NCI-H1048 (cell line): ENCODE measurements at places on chromosomes 7 and 10.

DNA sequence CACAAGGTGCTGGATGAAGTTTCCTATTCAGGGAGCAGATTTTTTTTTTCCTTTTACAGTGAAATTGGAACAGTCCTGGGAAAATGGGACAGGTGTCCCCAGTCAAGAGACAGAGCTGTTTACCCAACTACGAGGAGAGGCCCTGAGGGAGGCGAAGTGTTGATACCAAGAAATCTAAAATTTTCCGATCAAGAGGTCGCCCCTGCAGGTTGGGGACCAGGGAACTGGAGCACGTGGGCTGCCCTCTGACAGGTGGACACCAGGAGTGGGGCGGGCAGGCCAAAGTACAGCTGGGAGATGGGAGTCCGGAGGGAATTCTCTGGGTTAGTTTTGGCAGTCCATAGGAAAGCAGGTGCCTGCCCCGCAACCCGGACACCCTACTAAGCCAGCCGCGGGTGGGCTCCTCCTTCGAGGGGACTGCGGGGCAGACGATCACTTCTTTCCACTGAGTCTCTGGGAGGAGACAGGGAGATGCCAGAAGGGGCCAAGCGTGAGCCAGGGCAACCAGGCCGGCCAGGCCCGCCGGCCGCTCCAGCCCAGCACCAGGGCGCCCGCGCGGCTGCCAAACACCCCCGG, 965 bp upstream of the CAMK1D start:
- DNase-seq: no peak

- no peak for DNase-seq
Observed at GRCh38 chr7:98348726-98349474, 52.0 kb downstream of the BAIAP2L1 start.

DNA sequence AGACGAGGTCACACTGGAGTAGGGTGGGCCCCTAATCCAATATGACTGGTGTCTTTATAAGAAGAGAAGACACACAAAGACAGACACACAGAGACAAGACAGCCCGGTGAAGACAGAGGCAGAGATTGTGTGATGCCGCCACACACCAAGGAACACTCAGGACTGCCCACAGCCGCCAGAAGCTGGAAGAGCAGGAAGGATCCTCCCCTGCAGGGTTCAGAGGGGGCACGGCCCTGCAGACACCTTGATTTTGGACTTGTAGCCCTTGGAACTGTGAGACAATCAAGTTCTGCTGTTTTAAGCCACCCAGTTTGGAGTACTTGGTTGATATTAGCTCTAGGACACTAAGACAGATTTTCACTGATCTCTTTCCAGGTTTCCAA, 72.1 kb upstream of the NANOS1 start:
- no peak for DNase-seq

DNA sequence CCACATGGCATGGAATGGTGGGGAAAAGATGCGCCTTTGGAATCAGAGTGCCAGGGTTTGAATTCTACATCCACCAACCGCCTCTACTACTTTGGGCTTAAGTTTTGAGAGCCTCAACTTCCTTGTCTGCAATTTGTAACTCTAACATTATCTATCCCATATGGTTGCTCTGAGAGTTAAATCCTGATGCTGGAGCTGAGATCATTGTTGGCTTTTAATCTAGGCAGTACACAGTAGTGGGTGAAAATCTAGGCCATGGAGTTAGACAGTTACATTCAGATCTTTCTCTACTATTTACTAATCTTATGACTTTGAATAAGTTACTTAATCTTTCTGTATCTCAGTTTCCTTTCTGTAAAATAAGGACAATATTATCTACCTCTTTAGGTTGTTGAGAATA, 149.7 kb upstream of the AOAH start:
- no peak for DNase-seq

- no peak for DNase-seq
Observed at GRCh38 chr7:87445897-87446296, 29.6 kb downstream of the ABCB4 start.

DNA sequence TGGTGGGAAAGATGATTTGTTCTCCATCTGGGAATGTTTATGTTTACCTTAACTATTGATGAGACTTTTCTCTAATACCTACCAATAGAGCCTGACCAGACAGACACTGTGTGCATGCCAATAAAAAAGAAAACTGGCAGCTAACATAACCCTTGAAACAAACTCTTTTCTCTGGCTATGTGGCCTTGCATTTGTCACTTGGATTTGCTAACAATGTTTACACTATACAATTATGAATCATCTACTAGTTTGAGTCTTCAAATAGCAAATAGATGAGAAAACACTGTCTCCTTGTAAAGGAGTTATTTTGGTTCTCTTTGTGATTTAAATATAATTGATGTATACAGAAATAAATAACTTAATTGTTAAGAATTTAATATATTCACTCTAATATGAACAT, 273.1 kb downstream of the SEMA3D start:
- no peak for DNase-seq

- no peak for DNase-seq
Observed at GRCh38 chr7:41103331-41103730, 599.6 kb downstream of the INHBA start.

DNA sequence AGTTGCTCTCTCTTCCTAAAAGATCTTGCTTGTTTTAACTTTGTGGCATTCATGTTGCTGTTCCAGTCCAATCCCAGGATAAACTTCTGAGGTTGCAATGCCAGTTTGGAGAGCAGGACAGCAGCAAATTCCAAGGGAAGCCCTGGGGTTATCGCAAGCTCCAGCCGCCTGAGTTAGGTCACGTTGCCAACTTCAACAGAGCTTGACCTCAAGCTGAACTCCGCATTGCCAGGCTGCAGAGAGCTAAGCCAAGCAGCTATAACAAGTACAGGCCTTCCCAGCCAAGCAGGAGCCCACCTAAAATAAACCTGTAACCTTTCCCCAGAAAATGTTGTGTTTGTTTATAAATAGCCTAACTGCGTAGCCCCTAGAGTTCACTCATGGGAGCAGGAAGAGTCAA, 138.9 kb upstream of the LYZL1 start:
- DNase-seq: no peak

- no peak for DNase-seq
Observed at GRCh38 chr10:484441-484924, 205.0 kb downstream of the DIP2C start.

DNA sequence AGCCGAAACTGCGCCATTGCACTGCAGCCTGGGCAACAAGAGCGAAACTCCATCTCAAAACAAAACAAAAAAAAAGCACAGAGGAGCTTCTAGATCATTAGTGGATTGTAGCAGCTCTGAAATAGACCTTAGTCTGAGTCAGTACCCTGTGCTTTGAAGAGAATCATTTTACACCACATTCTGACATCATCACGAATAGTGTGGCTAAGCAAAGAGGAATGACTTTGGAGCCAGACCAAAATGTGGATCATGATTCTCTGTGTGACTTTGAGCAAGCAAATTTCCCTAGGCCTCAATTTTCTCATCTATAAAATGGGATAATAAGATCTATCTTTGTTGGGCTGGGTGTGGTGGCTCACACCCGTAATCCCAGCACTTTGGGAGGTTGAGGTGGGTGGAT, 618.9 kb downstream of the CALN1 start:
- no peak for DNase-seq

DNA sequence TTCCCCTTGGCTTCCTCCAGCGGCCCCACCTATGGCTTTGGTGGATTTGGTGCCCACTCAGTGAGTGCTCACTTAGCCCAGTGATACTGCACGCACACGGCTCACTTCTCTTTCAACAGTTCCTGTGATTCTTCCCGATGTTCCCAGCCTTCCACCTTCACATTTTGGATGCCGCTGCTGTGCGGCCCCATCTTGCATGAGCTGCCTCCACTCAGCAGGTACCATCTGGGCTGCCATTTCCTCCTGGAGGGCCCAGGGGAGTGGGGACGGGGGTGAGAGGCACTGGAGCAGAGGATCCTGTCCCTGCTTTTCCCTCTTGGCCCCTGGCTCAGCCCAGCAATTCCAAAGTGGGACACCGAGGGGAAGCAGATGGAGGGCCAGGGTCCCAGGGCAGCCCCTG, 323.3 kb upstream of the ZNF32 start:
- no peak for DNase-seq

DNA sequence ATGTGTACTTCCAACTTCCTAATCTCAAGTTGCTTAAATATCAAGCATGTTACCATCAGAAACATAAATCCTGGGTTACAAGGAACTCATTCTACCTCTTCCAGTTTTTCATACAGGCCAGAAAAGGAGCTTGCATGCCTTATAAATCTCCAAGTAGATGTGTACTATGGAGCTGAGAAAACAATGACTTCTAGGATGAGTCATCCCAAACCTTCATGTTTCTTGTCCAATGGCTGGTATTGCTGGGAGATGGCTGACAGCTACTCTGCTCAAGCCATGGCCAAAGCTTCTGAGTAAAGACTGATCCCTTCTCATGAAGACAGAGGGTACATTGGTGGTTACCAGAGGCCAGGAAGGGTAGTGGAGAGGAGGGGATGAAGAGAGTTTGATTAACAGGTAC, 8.6 kb downstream of the RAPGEF5 start:
- no peak for DNase-seq

GRCh38 chr10:1324903-1325302, 268.7 kb downstream of the WDR37 start:
- no peak for DNase-seq

GRCh38 chr7:155965010-155965409, 152.7 kb upstream of the SHH start:
- no peak for DNase-seq

- DNase-seq: no peak
Observed at GRCh38 chr10:82564353-82565196, 689.6 kb downstream of the NRG3 start.

- DNase-seq: no peak
Observed at GRCh38 chr7:134795231-134795630, 15.8 kb downstream of the CALD1 start.

DNA sequence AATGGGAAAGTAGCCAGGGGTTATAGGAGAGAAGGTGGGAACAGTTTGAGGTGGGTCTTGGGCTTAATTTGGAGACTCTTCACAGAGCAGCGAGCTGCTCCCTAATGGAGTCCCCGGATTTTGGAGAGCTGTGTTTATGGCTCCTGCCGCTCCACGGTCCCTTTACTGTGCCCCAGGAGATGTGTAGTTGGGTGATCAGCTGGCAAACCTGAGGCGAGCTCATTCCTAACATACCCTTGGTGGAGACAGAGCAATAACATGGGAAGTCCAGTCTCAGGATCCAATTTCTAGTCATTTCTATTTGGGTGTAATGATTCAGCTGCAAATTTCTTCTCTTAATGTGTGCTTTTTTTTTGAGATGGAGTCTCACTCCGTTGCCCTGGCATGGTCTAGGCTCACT, 1.5 kb downstream of the GARIN1A start:
- DNase-seq: no peak
